Peyer's patch (tissue), 4 donors: ENCODE measurements at places on chromosomes 5 and 9.

DNA sequence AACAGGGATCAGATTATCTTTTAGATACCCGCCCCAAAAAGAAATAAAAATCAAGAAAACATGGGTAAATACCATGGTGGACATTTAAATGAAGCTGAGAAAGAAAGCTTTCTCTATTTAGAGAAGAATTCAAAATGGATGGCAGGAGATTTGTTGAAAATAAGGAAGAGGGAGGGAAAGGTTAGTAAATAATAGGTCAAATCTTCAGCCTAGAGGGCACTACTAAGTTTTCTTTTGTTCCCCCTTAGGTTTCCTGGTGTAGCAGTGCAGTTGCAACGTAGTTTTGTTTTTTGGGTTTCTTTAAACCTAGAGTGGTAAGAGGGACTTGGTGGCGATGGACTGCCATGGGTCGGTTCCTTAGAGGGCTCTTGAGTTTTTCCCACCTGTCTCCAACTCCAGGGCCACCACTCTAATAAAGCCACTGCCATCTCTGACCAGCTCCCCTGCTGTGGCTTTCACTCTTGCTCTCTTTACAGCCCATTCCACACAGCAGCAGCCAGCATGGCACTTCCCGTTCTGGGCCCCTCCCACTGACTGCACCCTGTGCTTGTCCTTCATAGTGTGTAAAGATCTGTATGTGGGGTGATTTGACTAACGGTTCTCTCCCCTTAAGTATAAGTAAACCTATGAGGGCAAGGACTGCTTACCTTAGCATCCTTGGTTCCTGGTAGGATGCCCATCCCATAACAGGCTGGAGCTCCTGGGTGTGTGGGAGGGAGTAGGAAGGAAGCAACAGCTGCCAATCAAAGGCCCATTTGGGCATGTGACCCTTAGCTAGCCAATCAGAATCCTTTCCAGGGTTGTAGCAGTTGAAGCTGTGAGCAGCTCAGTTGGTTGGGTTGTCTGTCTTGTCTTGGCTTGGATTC lies 118.3 kb downstream of the SLC1A3 start:
- no peak overlapping the region for H3K4me3 ChIP-seq
- DNase-seq, result peak; percentile 86
- peaks cover 4% of the 10 kb centered on the region for H3K4me1 ChIP-seq
- peak overlapping the region; percentile 64 for H3K27ac ChIP-seq
- no peaks in the 10 kb centered on the region for H3K27me3 ChIP-seq

GRCh38 chr9:127921557-127922120 lies 4.8 kb upstream of the ST6GALNAC4 start:
- peaks cover 32% of the 10 kb centered on the region for H3K4me1 ChIP-seq
- H3K27me3 ChIP-seq, result no peaks in the 10 kb centered on the region
- H3K27ac ChIP-seq, result no peak overlapping the region
- H3K4me3 ChIP-seq, result peak overlapping the region; percentile 36
- H3K36me3 ChIP-seq, result no peaks in the 10 kb centered on the region
- DNase-seq, result peak; percentile 79

DNA sequence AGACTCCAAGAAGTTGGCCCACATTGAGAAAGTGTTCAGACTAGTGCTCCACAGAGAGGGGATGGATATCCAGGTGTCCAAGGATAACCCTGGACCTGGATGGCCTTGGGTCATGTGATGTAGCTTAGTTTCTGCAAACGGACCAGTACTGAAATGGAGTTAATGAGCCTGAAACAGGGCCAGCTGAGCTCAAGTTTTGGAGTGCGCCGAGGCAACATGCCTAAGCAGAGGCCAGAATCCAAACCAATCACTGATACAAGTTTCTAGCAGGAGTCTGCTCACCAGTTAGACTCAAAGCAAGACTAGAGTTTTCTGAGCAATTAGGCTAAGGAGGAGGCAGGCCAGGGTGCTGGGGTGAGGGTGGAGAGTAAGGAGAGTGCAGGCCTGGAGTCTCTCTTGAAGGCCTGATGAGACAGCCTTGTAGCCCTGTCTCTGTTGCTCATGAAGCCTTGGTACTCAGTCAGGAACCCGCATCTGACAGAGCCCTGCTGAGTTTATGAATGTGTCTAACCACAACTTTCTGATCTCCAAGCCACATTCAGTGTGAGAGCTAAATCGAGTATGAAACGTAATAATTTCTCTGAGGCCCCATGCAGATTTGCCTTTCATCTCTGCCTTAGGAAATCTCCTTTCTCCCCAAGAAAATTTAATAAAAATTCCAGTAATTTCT lies 68.9 kb upstream of the EQTN start:
- H3K4me3 ChIP-seq, result no peak overlapping the region
- H3K36me3 ChIP-seq, result no peaks in the 10 kb centered on the region
- no peak for DNase-seq
- H3K4me1 ChIP-seq, result peaks cover 51% of the 10 kb centered on the region

DNA sequence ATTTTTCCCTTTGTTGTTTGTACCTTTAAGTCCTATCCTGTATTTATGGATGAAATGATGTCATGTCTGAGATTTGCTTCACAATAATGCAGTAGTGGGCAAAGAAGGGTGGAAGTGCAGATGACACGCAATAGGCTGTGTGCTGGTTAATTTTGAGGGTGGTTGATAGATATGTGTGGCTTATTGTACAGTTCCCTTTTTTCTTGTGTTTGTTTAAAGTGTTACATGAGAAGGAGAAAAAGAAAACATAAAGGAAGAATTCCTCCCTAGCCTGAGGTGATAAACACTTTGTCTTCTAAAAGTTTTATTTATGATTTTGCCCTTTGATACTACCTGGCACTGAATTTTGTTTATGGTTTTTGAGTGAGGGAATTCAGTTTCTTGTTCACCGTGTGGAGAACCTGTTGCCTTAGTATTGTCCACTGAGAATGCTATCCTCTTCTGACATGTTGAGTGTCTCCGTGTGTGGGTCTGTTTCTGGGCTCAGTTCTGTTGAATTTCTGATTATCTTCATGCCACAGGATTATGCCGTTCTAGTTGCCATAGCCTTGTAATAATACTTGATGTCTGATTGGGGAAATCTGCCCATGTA lies 52.3 kb upstream of the FAM120AOS start:
- peak overlapping the region; percentile 38 for H3K27ac ChIP-seq
- DNase-seq, result no peak
- no peak overlapping the region for H3K4me3 ChIP-seq
- no peaks in the 10 kb centered on the region for H3K36me3 ChIP-seq
- H3K4me1 ChIP-seq, result peaks cover 19% of the 10 kb centered on the region
- H3K27me3 ChIP-seq, result no peaks in the 10 kb centered on the region

DNA sequence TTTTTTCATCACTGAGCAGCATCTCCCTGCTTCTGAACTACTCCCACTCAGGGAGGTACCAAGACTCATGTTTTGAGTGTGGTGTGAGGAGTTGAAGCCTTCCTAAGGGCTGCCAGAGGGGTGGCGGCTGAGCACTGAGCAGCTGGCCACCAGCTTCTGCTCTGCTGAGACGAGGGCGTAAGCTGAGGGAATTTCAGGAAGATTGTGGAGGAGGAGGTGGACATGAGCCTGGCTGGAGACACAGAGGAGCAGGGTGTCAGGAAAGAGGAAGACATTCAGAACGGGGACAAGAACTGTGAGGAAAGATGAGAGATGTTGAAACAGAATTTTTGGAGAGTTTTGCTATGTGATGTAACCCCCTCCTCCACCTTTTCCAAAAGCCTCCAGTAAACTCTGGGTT lies 7.8 kb downstream of the LCP2 start:
- H3K27ac ChIP-seq, result peak overlapping the region; percentile 18
- no peaks in the 10 kb centered on the region for H3K27me3 ChIP-seq
- peaks cover 2% of the 10 kb centered on the region for H3K4me1 ChIP-seq
- H3K36me3 ChIP-seq, result no peaks in the 10 kb centered on the region
- no peak for DNase-seq
- H3K4me3 ChIP-seq, result no peak overlapping the region

- H3K36me3 ChIP-seq, result no peaks in the 10 kb centered on the region
- H3K27ac ChIP-seq, result no peak overlapping the region
- no peaks in the 10 kb centered on the region for H3K4me1 ChIP-seq
- DNase-seq, result no peak
- no peaks in the 10 kb centered on the region for H3K27me3 ChIP-seq
- H3K4me3 ChIP-seq, result no peak overlapping the region
Measured at GRCh38 chr5:31273631-31274378, 80.3 kb downstream of the CDH6 start.

DNA sequence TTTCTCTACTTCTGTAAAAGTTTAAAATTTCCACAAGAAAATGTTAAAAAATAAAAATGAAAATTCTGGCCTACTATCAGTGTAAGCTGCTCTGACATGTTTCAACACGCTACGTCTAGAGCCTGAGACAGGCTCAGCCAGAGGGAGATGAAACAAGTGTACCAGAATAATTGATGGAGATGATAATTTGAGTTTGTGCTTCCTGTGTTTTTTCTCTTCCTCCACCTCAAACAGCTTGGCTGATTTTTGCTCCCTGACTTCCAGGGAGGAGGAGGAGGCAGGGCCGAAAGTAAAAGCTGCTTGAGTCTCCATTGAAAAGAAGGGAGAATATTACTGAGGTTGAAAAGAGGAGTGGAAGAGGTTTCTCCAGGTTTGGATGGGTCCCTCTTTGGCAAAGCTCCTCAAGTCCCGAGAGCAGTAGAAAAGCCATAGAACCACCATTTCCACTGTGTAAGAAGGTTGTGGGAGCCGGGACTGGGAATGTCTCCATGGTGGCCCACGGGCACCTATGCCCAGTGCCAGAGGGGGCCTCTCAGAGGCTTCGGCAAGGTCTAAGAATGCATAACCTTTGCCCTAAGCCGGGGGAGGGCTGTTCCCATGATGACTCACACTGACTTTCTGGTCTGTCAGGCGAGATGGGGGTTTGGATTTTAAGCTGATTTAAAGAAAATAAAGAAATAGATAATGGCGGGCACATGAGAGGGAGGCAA lies 95.1 kb downstream of the HRH2 start:
- no peak overlapping the region for H3K27ac ChIP-seq
- no peaks in the 10 kb centered on the region for H3K4me1 ChIP-seq
- no peaks in the 10 kb centered on the region for H3K36me3 ChIP-seq
- H3K27me3 ChIP-seq, result no peaks in the 10 kb centered on the region

GRCh38 chr5:7856855-7857254 lies 5.9 kb upstream of the CFAP90 start:
- H3K27me3 ChIP-seq, result no peaks in the 10 kb centered on the region
- no peak overlapping the region for H3K27ac ChIP-seq
- no peak overlapping the region for H3K4me3 ChIP-seq
- H3K4me1 ChIP-seq, result no peaks in the 10 kb centered on the region
- no peak for DNase-seq

DNA sequence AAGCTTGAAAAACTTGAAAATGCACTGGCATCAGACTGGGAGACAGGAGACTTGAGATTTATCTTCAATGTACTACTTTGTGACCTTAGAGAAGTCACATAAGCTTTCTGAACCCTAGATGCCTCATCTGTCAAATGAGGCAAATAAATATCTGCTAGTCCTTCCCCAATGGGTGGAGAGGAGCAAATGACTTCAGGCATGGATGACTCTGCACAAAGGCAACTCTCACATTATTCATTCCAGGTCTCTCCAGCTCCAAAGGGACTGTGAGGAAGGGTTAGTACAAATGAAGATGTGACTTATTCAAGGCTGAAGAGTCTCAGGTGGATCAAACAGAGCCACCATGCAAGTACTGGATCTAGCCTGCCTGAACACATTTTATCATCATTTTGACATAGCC lies 228.7 kb downstream of the SLIT3 start:
- H3K36me3 ChIP-seq, result no peaks in the 10 kb centered on the region
- H3K27me3 ChIP-seq, result no peaks in the 10 kb centered on the region
- no peak for DNase-seq
- H3K27ac ChIP-seq, result no peak overlapping the region
- H3K4me3 ChIP-seq, result no peak overlapping the region
- no peaks in the 10 kb centered on the region for H3K4me1 ChIP-seq

DNA sequence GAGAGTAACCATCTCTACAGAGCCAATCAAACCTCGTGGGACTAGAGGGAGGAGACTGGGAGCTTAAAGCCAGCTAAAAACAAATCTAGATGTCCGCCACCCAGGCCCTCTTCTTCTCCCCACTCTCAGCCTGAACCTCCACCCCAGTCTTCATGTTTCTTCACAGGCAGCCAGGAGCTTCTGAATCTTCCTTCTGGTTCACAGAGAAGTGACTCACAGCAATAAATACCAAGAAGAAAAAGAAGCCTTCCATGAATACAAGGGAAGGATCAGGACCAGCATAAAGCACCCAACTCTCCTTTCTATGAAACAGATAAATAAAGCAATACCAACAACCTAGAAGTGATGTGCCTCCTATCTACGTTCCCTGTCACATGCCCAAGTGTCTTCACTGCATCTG lies 103.3 kb upstream of the SLIT3 start:
- DNase-seq, result no peak
- H3K36me3 ChIP-seq, result no peaks in the 10 kb centered on the region
- H3K4me1 ChIP-seq, result no peaks in the 10 kb centered on the region
- H3K27ac ChIP-seq, result no peak overlapping the region
- H3K4me3 ChIP-seq, result no peak overlapping the region

DNA sequence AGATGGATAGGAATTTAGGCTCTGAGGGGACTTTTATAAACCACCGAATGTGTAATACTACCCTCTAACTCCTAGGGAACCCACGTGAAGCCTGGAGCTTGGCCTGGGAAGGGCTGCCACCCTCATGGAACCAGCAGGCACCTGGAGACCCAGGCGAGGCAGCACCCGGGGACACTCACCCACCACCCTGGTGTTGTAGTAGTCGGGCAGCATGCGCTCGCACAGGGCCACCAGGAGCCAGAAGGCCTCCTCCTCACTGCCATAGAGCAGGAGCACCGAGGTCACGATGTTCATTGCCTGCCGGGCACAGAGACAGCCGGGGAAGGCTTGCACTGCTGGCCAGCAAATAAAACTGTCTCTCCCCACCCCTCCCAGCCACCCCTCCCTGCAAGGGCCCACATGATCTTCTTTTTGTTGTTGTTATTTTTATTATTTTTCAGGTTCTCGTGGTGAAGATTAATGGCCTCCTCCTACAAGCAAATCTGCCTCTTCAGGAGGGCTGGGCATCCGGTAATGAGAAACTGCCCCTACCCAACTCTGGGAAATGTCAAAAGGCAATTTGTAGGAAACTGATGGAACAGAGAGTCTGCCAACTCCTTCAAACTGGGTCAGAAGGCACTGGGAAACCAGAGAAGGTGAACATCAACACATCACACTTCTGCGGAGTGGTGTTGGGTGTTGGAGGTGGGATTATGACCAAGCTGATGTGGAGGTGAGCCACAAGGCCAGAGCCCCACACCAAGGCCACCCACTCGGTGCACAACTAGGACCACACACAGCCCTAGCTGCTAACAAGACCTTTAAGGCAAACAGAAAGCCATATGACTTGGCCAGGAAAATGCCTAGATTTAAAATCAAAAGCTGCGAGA lies 17.4 kb upstream of the MRNIP start:
- no peak overlapping the region for H3K4me3 ChIP-seq
- no peaks in the 10 kb centered on the region for H3K4me1 ChIP-seq
- DNase-seq, result no peak
- no peak overlapping the region for H3K27ac ChIP-seq
- H3K27me3 ChIP-seq, result no peaks in the 10 kb centered on the region
- H3K36me3 ChIP-seq, result no peaks in the 10 kb centered on the region
